ENCODE measurements at places on chromosomes 1 and 21. TPM values are rescaled to one million over a fixed set of nuclear protein-coding genes. Genes with fewer than 3 reads are reported as not detected.

DNA sequence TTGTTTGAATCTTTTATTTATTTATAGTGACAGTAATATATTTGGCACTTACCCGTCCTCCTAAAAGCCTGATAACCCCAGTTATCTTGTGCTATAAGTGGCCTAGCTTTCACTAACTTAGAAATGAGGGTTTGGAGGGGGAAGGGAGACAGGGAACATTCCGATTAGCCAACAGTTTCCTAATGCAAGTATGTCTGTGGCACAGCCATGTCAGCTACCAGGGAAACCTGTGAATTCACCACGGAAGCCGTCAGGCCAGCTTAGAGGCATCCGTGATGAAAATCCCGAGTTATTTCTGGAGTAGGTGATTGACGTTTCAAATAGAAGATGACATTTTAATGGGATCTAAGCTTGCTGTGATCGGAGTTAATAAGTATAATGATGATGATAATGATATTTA lies 39.4 kb upstream of the BCL10 start:
- H3K27ac ChIP-seq: no peak overlapping the region
- no peaks in the 10 kb centered on the region for H3K36me3 ChIP-seq
- no peaks in the 10 kb centered on the region for H3K27me3 ChIP-seq
- no peak for DNase-seq
- no peak overlapping the region for H3K4me3 ChIP-seq

DNA sequence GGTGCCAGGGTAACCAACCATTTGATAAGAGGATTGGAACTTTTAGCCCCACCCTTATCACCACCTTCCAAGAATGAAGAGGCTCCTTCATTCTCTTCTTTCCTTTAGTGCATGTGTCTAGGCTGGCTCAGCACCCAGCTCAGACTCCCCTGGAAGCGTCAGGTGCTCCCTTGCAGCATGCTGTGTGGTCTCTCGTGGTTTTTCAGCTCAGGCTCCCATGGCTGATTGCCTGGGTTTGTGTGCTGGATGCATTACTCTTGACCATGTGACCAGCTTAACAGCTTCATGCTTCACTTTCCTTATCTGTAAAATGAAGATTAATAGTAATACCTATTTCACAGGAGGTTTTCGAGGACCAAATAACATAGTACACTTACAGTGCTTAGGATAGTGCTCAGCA lies 198.4 kb downstream of the HHAT start:
- H3K27me3 ChIP-seq: no peaks in the 10 kb centered on the region
- no peak for DNase-seq
- H3K4me1 ChIP-seq: no peaks in the 10 kb centered on the region
- H3K36me3 ChIP-seq: no peaks in the 10 kb centered on the region

GRCh38 chr1:13753636-13754402 lies 53.8 kb downstream of the PRDM2 start:
- H3K4me1 ChIP-seq: peaks cover 67% of the 10 kb centered on the region
- no peak overlapping the region for H3K27ac ChIP-seq
- H3K36me3 ChIP-seq: peaks cover 7% of the 10 kb centered on the region
- DNase-seq: no peak

- no peaks in the 10 kb centered on the region for H3K27me3 ChIP-seq
- no peak for DNase-seq
- no peaks in the 10 kb centered on the region for H3K36me3 ChIP-seq
- no peak overlapping the region for H3K4me3 ChIP-seq
Observed at GRCh38 chr1:83016354-83016849, 982.5 kb downstream of the TTLL7 start.

Gene OR14K1
- 0.57 TPM for total RNA-seq
